ENCODE measurements at places on chromosomes 13 and 19.
A peak's percentile ranks its signal among the peaks of the same experiment; 100 is the strongest.

- DNase-seq: no peak
These were observed 104.9 kb downstream of the CACNA1A start for GRCh38 chr19:13401388-13401787.

DNA sequence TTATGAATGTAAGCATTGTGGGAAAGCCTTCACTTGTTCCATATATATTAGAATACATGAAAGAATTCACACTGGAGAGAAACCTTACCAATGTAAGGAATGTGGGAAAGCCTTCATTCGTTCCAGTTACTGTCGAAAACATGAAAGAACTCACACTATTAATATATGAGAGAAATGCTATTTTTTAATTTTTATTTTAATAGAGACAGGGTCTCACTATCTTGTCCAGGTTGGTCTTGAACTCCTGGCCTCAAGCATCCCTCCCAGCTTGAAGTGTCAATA, 7.0 kb upstream of the ZNF440 start:
- no peak for DNase-seq

- DNase-seq: no peak
These were observed 53.2 kb upstream of the GAS6 start for GRCh38 chr13:113917096-113917495.

GRCh38 chr19:34282611-34283519, 28.5 kb downstream of the GARRE1 start:
- no peak for DNase-seq

- DNase-seq: no peak
These were observed 467.3 kb downstream of the TSHZ3 start for GRCh38 chr19:30881930-30882329.

DNA sequence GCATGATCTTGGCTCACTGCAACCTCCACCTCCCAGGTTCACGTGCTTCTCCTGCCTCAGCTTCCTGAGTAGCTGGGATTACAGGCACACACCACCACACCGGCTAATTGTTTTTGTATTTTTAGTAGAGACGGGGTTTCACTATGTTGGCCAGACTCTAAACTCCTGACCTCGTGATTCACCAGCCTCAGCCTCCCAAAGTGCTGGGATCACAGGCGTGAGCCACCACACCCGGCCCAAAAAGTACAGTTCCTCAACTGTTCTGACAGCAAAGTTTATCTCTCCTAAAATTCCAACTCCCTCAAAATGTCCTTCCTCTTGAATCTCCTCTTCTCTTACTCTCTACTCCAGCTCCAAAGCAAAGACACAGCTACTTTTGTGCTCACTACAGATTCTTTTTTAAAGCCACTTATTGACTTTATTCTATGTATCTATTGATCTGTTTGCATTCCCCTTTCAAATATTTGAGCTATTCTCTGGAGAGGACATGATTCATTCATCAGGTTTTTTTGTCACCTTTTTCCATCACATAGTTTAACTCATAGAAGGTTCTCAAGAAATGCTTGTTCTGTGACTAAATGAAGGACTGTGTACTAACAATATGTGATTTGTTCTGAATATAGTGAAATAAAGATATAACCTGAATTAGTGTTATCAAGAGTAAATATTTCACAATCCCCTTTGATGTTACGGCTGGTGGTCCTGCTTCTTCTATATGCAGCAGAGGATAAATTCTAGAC, 142.2 kb downstream of the TBC1D4 start:
- no peak for DNase-seq

DNA sequence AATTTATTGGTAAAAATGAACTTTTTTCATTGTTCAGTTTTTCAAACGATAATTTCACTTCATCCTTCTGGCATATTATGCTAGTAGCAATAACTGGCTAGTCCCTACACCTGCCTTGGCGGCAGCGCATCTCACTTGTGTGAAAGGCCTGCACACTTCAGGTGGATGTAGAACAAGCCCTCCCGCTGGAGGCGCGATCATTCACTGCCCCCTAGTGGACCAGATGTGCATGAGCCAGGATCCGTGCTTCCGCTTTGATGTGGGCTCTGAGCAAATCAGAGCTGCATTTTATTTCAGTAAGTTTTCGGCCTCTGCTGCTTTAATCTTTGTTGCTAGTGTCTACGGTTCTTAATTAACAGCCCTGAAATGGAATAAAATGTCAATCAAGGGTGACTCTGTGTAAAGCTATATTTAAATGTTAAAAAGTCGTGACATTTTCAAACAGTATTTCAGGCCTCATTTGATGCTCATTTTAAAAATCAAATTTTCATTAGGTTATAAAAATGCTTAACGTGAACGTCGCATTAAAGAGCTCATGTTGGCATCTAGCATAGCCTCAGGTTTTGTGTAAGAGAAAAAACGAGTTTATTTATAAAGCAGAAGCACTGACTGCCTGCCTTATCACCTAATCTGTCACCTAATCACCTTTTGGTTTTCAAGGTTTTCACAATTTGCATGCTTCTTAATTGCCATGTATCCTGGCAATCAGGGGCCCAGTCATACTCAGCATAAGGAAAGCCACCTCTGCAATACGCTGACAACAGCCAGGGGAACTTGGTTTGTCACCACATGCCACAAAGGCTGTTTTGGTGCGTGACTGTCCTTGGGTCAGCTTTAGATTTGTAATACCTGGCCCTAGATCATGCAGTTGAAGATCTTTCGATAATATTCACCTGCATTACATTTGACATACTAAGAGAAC, 112.2 kb downstream of the TEX26 start:
- peak; percentile 55 for DNase-seq

DNA sequence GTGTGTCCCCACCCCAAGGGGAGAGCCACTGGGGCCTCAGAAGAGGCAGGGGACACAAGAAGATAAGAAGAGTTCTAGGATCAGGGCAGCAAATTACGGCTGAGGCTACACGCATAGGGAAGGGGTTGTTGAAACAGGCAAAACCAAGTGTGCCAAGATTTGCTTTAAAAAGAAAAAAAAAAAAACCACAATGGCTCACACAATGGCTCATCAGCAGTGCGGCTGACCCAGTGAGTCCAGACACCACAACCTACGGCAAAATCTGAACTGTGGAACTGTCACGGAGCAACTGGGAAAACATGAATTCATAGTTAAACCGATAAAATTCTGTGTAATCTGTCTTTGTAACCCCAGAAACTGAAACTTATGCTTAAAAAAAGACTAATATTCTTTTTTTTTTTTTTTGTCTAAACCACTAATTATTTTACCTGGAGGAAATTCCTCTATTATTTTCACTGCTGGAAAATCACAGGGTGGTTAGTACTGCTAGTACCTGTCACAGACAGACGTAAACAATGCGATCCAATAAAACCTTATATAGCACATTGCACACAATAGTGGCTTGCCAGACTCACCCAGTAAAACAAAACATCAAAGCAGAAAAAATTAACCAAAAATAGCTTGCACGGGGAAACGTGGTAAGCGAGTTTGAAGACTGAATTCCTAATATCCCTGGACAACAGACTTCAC, 325.4 kb upstream of the TSHZ3 start:
- no peak for DNase-seq

- no peak for DNase-seq
These were observed 29.9 kb upstream of the CEBPA start for GRCh38 chr19:33332248-33332647.

GRCh38 chr19:48487948-48488347, 18.8 kb downstream of the CYTH2 start:
- no peak for DNase-seq

- DNase-seq: no peak
These were observed 24.6 kb downstream of the CHST8 start for GRCh38 chr19:33646306-33646705.

- peak; percentile 29 for DNase-seq
These were observed 2.4 kb upstream of the ARGLU1 start for GRCh38 chr13:106570299-106570852.

- DNase-seq: peak; percentile 45
These were observed 2.7 kb upstream of the GNA15 start for GRCh38 chr19:3132971-3133792.

DNA sequence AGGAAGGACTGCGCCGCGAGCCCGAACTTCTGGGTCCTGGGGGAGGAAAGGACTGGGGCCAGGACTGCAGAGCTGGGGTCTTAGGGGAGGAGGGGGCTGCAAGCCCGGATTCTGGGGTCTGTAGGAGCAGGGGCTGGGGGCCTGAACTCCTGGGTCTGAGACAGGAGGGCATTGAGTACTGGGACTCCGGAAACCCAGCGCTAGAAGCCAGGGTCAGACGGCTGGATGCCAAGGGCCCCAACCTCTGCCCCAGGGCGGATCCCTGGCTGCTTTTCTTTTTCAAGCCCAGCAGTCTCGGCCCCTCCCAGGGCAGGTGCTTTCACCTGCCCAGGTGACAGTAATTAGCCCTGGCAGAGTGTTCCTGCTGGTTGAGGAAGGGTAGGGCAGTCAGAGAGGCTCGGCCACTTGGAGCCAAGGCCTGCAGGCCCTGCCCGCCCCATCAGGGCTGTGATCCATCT, 2.3 kb downstream of the MYH14 start:
- DNase-seq: no peak

DNA sequence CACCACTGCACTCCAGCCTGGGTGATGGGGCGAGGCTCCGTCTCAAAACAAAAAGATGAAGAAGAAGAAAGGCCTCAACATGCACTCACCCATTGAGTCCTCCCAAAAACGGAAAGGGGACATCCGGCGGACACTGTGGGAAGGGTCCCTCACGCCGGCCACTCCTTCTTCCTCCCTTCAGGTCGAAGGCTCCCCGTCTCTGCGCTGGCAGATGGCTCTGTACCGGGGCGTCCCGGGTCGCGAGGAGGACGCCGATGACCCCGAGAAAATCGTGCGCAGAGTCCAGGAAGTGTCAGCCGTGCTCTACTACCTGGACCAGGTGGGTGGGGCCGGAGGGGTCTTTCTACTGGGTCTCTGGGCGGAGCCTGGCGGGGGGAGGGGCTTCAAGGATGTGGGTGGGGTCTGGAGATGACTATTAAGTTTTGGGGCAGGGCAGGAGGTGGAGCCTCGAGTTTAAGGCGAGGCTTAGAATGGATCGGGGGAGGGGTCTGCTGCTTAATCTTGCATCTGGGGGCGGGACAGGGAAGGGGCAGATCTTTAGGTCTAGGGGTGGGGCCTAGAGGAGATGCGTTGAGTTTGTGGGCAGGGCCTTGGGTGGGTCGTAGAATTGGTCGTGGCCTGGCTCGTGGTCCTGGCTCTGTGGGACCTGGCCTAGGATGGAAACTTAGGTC, 90.2 kb downstream of the MAP4K1 start:
- DNase-seq: no peak

DNA sequence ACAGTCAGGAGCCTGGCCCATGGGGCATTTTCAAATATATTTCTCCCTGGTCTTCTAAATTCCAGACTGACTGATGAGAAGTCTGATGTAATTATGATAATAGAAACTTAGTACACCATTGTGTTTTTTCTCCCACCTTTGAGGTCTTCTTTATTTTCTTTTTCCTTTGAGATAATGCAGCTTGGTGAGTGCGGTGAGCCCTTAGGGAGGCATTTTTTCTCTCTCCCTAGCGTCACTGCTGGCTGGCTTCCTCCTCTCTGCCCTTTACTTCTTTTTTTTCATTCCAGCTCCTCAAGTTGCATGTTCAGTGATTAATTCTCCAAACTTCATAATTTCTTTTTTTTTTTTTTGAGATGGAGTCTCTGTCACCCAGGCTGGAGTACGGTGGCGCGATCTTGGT, 12.8 kb upstream of the CDC42EP5 start:
- DNase-seq: no peak

GRCh38 chr13:20428666-20429644, 96.7 kb downstream of the CRYL1 start:
- no peak for DNase-seq

- DNase-seq: no peak
These were observed 51.0 kb downstream of the DIAPH3 start for GRCh38 chr13:60112771-60113170.

GRCh38 chr19:51531349-51532315, at the start of gene SIGLEC6:
Gene SIGLEC6, minus strand, starts transcription at chr19:51531670. Its CDS starts 22 bp downstream, at chr19:51531648.
- DNase-seq: no peak

DNA sequence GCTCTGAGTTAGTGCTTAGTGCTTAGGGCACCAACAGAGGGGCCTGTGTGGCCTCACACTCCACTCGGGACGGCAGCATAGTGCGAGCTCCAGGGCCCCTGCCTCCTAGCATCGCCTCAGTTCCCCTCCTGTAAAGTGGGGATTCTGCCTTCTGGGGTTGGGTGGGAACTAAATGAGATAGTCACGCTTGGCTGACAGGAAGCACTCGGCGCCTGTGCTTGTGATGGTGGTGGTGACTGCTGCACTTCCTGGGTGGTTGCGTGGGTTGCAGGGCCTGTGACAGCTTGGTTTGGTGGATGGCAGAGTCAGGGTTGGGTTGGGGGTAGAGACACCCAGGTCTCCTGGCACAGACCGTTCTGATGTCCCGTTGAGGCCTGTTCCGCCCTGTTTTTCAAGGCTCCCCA, 7.7 kb downstream of the PLEKHF1 start:
- peak; percentile 71 for DNase-seq

DNA sequence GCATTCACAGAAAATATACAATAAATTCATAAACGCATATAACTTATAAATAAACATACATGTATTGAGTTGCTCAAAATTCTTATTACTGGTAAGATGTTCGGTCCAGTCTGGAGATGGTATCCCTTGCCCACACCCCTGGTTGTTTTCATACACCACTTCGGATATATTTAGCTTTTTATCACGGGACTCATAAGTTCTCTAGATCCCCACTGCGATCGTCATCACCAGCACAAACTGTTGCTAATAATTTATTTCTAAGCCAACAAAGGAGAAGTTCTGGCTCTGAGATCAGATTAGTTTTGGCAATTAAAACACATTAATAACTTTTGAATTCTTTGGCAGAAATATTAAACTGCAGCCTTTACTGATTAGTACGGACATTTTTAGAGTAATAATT, 23.0 kb upstream of the SGCG start:
- DNase-seq: no peak

DNA sequence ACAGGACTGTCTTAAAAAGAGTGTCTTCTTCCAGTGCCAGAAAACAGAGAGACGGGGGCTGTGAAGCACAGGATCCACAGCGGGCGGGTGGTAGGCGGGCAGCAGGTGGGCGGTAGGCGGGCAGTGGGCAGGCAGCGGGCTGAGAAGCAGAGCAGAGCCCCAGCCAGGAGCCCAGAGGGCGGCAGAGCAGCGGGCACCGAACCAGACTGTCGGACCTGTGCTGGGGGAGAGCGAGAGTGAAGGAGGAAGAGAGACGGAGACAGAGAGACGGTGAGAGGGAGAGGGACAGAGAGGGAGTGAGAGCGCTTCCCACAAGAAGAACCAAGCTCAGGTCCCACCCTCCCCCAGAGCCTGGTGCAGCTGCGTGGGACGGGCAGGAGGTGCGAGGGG, 30.3 kb downstream of the RASA3 start:
- no peak for DNase-seq

- DNase-seq: no peak
These were observed 53.4 kb upstream of the GPR12 start for GRCh38 chr13:26813980-26814348.

DNA sequence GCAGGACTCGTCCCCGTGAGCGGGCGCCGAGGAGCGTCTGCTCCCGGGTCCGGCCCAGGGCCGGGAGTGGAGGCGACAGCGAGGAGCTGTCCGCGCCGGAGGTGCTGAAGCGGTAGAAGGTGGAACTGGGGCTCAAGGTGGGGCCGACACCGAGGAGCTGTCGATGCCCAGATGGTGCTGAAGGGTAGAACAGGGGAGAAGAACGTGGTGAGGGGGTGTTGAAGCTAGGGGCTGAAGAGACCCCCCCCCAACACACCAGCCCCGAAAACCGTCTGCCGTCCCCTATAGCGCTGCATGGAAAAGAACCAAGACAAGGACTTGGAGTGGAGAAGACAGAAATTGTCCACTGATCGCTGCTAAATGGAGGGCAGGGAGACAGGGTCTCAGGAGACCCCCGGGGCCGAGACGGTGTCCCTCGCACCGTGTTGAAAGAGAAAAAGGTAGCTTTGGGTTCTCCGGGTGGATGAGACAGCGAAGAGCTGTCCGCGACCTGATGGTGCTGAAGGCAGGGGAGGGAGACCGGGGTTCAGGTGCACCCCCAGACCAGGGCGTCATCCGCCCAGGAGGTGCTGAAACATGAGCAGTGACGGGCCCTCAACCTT, 7.1 kb upstream of the PDE4C start:
- peak; percentile 32 for DNase-seq
